ENCODE measurements at places on chromosomes 6 and 20.

DNA sequence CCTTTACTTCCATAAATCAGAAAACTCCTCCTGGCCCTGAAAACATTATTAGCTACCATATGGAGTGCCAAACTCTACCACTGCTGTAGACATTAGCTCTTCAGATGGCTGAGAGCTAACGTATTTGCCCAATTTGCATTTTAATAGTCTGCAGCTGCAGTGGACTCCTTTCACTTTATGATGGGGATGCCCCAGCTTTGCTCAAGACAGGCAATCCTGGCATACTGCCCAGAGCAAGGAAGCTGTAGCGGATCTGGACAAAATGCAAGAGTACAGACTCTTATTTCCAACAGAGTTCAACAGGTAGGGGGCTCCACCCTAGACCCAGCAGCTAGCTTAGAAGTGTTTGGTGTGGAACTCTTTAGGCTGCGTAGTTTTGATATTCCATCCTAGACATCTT is 246.7 kb downstream of the FOXC1 start:
- DNase-seq = no peak

DNA sequence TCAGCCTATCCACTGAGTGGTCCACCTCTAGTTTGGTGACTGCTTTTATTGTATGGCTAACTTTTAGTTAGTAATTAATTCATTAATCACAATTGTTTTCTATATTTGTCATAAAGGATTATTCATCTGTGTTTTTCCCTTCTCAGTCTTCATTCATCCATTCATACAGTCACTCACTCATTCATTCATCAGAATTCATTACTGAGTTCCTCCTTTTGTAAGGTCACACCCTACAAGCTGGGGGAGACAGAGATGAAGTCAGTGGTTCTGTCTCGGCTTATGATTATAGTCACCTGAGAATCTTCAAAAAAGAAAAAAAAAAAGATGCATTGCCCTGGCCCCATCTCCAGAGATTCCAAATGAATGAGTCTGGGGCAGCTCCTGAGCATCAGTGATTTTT is 257.1 kb downstream of the ADGB start:
- DNase-seq = no peak

DNA sequence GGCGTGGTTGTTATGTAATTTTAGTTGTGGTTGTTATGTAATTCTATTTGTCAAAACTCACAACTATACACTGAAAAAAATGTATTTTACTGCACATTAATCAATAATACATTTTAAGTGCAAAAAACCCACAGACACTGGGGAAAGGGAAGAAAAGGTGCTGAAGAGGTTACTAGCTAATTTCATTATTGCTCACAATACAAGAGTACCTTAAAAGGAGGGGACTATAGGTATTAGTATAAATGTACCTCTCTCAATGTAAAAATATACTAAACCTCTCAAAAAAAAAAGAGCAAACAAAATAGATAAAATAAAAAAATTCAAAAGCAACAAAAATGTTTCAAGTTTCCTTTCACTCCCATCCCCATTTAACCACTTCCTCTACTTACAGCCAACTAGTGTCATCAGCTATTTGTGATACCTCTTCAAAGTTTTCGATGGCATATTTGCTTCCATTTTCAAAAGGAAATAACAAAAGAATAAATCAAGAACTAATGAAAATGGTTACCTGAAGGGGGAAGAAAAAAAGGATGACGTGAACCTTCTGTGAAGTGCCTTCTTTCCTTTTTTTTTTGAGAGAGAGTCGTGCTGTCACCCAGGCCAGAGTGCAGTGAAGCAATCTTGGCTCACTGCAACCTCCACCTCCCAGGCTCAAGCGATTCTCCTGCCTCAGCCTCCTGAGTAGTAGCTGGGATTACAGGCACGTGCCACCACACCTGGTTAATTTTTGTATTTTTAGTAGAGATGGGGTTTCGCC is 30.2 kb downstream of the RANBP9 start:
- DNase-seq = no peak

GRCh38 chr20:23136893-23137745 is 51.0 kb upstream of the CD93 start:
- no peak for DNase-seq

GRCh38 chr6:11208854-11209253 is 23.6 kb downstream of the NEDD9 start:
- DNase-seq = no peak

DNA sequence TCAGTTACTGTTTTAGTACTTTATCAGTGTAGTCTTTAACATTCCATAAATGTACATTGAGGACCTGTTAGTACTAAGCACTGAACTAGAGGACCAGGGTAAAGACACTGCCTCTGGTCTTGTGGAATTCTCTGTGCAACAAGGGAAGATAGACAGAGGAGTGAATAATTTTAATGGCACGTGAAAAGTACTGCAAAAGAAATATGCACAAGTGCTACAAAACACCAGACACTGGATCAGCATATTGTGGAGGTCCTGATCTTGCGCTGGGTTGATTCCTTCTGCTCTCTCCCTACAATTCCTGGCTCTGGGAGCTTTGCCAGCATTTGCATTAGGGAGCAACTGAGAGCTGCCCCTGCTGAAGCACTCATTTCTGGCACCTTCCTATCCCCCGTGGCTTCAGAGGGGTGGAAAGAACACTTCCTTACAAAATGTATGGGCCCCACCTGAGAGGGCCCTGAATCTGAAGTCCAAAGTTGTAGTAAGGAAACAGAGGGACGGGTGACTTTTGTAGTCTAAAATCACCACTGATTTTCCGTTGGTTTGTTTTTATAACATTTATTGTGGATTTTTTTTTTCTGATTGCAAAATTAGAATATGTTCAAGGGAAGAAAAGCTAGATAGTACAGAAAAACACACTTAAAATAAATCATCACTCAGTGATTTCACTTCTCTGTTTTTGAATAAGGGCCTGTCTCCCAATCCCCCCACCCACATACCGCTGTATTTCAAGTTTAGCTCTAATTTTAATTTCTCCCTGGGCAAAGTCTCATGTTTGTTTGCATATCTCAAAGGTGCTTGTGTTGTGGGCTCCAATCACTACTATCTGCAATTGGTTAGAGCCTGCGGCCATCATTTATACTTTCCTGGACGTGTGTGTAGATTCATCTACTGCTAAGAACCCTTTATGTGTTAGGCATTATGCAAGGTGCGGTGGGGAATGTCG is 4.9 kb downstream of the PKIG start:
- no peak for DNase-seq

DNA sequence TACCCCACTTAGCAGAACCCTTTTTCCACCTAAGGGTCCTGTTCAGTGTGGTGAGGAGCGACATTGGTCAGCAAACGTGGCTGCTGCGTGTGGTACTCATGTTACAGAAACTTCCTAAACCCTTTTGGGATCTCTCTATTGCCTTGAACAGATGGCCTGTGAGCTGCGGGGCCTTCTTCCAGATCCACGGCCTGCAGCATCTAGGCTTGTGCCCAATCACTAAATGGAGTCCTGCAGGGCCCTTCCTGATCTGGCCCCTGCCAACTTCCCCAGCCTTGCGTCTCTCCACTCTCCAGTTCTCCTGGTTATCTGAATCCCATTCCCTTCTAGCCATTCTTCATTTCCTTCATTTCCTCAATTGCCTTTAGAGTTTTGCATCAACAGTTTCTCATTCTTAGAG is 85.6 kb downstream of the PDE7B start:
- no peak for DNase-seq

- DNase-seq = no peak
These were observed 6.0 kb downstream of the SYTL3 start for GRCh38 chr6:158655569-158656450.

GRCh38 chr20:45230631-45231030 is 9.5 kb downstream of the SEMG2 start:
- no peak for DNase-seq

GRCh38 chr20:9628141-9628540 is 113.8 kb downstream of the LAMP5 start:
- no peak for DNase-seq

- no peak for DNase-seq
These were observed 57.3 kb downstream of the LINC00237 start for GRCh38 chr20:21048841-21049273.

DNA sequence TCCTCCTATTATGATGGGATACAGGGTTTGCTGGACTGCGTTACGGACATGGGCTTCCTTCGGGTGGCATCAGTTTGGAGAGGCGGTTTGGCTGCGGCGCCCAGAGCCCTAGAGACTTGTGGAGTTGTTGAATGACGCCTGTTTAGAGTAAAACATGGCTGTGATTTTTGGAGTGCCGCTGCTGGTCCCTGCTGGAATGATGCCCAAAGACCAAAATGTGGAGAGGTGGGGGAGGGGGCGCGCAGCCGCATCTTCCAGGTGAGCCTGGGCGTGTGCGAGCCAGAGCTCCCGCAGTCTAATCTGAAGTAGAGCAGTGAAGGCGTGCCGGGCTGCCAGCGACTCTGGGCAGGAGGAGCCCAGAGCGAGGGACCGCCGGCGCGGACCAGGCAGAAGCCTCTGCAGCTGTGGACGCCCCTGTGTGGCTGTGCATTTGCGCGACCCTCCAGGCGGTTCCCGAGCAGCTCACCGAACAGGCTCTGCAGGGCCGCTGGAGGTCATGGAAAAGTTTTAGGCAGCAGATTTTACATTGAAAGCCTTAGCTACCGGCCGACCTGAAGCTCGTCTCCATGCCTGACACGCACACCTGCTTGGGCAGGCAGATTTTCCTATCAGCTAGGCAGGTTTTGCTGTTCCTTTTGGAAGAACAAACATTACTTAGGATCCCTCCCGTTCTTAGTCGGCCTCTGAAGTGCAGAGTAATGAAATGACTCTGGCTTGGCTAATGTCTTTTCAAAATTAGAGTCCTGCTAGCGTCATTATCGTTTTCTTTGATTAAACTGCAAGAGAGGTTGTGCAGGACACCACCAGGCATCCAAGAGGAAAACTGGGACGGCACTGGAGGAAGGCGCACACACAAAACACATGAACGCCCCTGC is 298.2 kb downstream of the PHACTR1 start:
- DNase-seq = no peak

DNA sequence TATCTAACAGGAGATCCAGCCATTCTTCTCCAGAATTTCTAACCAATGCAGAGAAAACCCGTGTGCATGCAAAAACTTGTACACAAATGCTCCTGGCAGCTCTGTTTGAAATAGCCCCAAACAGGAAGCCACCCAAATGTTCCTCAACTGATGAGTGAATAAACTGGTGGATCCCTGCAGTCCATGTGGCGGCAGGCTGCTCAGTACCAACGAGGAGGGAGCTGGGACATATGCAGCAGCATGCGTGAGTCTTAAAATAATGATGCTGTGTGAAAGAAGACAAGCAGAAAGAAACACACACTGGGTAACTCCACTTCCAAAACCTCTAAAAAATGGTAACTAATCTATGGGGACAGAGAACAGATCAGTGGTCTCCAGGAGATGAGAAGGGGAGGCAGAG is 542.1 kb upstream of the AGPAT4 start:
- DNase-seq = no peak

DNA sequence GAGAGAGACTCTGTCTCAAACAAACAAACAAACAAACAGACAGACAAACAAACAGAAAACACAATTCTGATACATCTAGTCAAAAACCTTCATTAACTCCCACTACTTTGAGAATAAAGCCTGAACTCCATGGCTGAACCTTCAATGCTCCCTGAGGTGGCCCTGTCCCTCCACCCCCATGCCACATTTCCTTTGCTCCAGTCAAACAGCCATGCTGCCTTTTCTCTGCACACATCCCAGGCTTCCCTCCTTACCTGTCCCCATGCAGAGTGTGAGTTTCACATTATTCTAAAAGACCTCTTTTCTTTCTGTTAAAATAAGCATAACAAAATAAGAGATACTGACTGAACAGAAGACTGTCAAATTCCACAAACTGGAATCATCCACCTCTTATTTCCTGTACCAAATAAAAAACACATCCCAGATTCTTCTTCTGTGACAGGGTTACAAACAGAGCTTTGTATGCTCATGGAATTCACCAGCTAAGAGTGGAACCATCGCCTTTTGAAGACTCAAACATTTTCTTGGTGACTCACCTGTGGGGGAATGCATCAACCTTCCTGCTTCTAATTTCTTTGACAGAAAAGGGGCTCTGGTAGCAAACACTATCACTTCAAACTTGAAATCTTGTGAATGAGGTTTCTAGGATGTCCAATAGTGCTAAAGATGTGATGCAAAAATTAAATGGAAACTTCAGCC is 71.0 kb upstream of the SLC22A16 start:
- no peak for DNase-seq

- no peak for DNase-seq
These were observed 454.3 kb upstream of the JARID2 start for GRCh38 chr6:14791526-14791925.

- no peak for DNase-seq
These were observed 811.2 kb downstream of the MAFB start for GRCh38 chr20:39877788-39878187.

GRCh38 chr6:56087421-56087820 is 160.0 kb downstream of the COL21A1 start:
- DNase-seq = no peak

DNA sequence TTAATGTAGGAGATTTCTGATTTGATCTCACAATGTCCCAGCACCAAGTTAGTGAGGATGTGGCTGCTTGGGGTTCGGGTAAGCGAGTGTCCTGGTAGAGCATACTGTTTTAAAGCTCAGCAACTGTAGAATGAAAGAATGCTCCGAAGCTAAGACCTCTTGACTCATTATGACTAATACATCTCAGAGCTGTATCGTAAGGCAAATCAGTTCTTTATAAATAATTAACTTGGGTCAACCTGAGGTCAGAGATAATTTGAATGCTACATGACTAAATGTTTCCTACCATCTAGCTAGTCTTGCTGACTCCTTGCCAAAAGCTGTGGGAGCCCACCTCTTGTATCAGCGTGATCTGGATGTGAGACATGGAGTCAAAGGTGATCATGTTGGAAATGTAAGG is 128.8 kb upstream of the PDE7B start:
- no peak for DNase-seq

GRCh38 chr20:2800521-2801285 is at the start of gene CPXM1:
Gene CPXM1 (minus strand): TSS chr20:2800627. CDS start chr20:2800572, 55 bp downstream.
- no peak for DNase-seq

GRCh38 chr20:41798930-41799502 is 180.8 kb upstream of the CHD6 start:
- DNase-seq = no peak

DNA sequence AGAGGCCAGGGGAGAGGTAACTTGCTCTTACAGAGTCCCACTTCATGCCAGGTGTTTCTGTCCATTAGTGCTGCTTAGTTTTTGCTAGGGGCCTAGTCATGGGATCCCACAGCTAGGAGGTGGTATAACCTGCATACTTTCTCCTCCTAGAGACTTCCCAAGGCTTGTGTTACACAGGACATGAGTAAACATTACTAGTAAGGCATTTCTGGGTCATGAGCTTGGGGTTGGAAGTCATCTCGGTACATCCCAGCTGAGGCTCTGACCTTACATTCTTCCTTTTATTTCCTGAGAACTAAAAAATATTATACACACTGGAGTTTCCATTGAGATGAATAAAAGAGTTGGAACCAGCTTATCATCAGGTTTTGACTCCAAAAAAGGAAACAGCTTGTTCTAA is 20.9 kb upstream of the PNPLA1 start:
- no peak for DNase-seq
